ENCODE measurements at places on chromosomes 6 and 20.

DNA sequence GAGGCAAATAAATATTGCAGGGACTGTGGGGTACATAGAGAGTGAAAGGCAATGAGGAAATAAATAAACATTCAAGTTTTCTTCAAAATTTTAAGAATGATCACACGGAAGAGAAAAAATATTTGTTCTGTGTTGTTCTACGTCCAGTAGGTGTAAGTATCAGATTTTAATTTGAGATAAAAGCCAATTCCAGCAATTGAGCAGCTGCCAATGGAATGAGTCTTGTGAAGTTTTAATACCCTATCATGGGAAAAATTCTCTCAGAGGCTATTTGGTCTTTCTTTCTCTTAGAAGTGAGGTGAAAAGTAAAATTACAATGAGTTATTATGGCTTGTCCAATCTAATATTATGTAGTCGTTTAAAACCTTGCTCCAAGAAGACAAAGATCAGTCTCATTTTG is 195.7 kb upstream of the CITED2 start:
- DNase-seq = no peak

DNA sequence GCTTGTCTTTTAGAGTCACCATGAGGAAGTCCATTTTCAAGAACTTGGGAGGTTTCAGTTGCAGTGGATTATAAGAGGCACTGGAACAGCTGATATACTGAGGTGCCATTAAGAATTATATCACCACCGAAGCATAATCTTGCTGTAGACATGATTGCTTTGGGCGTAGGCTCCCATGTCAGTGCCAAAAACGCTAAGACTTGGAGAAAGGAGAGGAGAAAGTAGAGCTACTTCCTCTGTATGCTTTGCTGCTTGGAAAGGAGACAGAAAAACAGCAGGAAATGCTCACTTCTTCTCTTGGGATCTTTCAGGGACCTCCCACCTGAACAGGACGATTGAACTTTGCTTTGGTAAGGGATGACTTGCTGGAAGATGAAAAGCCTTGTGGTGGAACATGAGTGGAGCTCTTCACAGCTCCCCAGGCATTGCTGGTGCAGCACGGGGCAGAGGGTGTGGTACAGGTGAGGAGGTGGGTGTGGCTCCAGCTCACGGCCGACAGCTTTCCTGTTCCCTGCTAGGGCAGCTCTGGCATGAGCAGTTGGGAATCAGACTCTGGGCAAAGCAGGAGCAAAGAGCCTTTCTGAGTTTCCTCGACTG is 190.4 kb upstream of the JAG1 start:
- DNase-seq = no peak

GRCh38 chr6:1620504-1621069 is 10.9 kb downstream of the FOXC1 start:
- no peak for DNase-seq

DNA sequence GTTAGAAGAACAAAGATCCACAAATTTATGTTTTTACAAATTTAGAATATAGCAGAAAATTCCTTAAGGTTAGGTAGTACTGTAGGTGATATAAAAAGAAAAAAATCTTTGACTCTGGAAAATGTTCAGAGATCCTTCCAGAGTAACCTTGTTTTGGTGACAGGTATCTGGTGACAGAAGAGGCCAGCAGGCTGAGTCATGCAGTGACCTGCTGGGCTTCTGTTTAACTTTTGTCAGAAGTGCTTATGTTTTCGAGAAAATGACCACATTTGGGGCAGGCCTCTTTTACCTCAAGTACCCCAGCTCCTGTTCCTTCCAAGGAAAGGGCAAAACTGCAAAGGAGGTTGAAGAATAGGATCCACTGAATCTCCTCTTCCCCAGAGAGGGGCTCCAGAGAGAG is 10.5 kb upstream of the CLDN20 start:
- DNase-seq = no peak

- peak; percentile 34 for DNase-seq
These were observed 79.5 kb downstream of the CD83 start for GRCh38 chr6:14197118-14197517.

DNA sequence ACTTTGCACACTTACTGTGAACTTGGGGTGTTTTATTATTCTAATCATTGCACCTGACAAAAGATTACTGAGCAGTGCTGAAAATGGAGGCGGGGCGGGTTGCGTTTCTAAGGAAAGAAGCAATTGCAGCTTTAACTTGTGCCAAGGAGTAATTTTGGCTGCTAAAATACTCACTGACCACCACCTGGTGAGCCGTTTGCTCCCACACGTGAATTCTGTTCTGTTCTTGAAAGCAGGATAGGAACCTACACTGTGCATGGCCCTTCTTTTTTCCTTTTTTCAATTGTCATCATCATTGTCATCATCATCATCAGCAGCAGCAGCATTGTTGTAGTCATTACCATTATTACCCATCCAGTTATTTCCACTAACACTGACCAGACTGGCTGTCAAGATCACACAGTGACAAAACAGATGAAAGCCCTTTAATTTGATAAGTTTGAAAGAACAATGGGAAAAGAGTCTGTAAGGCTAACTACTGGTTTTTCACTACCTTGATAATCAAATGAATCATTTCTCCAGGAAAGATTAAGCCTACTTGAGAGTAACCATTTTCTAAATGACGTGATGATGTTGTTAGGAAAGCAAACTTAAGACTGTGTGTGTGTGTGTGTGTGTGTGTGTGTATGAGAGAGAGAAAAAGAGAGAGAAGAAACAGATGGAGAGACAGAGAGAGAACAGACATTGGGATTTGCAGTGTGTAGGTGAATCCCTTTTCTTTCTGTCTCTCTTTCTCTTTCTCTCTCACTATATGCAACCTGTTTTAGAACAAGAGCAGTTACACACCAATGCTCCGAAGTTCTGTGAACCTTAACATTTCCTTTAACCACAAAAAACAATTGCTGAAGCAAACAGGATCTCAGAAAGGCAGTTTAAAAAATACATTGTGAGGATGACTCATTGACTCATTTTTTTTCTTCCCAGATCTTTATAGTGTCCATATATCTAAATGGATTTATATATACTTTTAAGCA is 3.8 kb downstream of the RIPOR2 start:
- no peak for DNase-seq

DNA sequence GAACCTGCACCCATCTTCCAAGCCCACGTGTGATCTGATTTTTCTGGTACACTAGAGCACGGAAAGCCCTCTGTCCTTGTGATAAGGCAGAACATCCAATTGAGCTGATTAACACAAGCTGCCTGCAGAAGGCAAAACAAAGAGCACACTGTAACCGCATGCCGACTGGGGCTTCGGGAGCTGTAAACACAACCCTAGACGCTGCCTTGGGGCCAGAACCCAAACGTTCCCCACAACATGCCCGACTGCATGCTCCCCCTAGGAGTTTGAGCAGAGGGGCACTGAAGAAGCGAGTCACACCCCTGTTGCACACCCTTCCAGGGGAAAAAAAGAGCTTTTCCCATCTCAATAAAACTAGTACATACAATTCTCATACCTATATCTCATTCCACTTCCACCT is 470.7 kb downstream of the HTR1B start:
- DNase-seq = no peak

GRCh38 chr6:105135056-105135455 is 44.8 kb downstream of the POPDC3 start:
- no peak for DNase-seq

- DNase-seq = no peak
These were observed 180.3 kb downstream of the ANKRD60 start for GRCh38 chr20:58048096-58048702.

DNA sequence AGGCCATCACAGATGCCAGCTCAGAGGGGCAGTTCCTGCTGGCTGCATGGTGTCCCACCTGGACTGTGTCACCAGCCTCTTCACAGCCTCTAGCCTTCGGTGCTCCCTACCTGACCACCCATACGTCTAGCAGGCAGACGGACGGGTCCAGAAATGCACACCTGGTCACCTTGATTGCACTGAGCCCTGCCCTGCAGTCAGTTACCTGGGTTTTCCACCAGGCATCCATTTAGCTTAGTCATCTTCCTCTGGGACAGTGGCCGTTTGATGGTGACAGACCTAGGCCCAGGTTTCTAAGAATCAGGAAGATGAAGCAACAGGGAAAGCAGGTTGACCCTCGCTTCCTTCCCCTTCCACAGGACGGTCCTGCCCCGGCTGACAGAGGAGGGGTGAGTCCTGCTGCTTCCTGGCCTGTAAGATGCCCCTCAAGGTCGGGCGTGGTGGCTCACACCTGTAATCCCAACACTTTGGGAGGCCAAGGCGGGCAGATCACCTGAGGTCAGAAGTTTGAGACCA is 9.8 kb upstream of the BPI start:
- no peak for DNase-seq

- no peak for DNase-seq
These were observed 22.8 kb upstream of the CCN6 start for GRCh38 chr6:112030961-112031660.

- no peak for DNase-seq
These were observed at the start of gene OR2W1 for GRCh38 chr6:29045075-29045474. TSS of gene OR2W1 (minus strand) at chr6:29045175. CDS start at chr6:29045175, 0 bp downstream.

- no peak for DNase-seq
These were observed 14.3 kb upstream of the INSM1 start for GRCh38 chr20:20353576-20353975.

All from inflammatory macrophage treated with lipopolysaccharide for 1 hour (primary cell).